ENCODE measurements at places on chromosomes 16 and 17.
A peak's percentile ranks its signal among the peaks of the same experiment; 100 is the strongest.

DNA sequence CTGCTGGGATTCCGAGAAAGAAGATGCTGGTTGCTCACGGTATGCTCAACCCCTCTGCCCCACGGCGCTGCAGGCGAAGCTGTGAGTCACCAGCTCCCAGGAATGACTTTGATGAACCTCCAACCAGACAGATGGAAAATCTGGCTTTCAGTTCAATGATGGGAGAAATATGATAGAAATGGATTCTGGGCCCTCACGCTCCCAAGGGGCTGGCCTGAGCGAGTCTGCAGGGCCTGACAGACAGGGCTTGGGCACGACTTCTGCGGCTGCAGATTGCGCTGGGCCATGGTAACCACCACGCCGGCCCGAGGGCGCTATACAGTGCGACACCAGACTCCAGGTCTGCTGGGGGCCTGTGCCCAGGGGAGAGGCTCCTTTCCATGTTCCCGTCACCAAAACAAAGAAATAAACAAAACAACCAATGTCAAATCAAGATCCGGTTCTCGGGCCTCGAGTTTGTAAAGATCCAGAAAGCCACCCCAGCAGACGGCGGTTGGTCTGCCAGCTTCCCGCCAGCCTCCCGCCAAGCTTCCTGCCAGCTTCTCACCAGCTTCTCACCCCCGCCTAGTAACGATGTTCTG lies 11.1 kb upstream of the ABR start:
- DNase-seq: no peak

GRCh38 chr17:79676796-79677195 lies 53.9 kb upstream of the ENPP7 start:
- no peak for DNase-seq

DNA sequence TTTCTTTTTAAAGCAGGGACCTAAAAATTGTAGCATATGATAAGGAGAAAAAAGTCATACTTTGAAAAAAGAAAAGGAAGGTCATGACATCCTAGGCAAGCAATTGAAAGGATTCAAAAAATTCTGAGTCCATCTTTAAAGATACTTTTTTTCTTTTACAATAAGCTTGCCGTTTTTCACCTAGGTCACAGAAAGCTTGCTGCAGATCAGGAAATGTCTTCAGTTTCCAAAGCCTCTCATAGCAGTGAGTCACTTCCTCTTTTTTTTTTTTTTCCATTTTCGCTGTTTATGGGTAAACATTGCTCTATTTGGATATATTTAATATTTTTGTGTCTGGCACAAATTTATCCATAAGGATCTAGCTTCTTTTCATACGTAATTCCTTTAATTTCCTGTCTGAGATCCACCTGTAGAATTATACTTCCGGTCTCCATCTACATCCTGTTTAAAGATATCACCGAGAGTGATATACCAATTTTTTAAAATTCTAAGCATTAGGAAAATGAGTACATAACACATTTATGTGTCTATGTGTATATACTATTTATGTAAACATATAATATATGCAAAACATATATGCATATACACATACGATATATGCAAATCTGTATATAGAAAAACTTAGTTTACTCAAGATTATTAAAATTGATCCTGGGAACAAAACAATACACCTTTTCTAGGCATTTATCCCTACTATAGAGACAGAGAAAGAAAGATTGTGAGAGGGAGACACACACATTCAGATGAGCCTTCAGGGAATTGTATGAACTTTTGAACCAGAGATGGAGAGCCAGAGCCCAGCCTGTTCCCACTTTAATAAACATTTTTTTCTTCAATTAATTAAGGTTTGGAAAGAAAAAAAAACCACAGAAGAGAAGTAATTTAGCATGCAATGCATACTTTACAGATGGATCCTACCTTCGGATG lies 134.4 kb downstream of the SKAP1 start:
- no peak for DNase-seq

- DNase-seq: no peak
These were observed 30.4 kb upstream of the FBXW10B start for GRCh38 chr17:15649861-15650421.

GRCh38 chr16:6484081-6484480 lies 848.6 kb upstream of the RBFOX1 start:
- DNase-seq: no peak

DNA sequence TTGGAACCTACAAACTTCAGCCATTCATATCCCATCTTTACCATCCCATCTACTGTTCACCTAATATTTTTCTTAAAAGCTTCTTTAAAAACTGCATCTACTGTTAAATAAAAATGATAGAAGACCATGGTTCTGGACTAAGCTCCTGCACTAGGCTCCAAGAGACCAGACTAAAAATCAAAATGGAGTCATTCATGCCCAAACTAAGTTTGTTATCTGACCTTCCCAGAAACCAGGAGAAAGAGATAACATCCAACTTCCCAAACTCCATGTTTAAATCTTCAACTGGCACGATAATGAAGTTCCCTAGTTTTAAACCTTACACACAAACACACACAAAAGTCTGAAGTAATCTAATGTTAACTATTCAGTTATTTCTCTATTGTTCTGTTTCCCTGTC lies 13.8 kb downstream of the DCUN1D3 start:
- no peak for DNase-seq

- DNase-seq: peak; percentile 52
These were observed 14.3 kb upstream of the DYNLRB2 start for GRCh38 chr16:80526418-80527061.

DNA sequence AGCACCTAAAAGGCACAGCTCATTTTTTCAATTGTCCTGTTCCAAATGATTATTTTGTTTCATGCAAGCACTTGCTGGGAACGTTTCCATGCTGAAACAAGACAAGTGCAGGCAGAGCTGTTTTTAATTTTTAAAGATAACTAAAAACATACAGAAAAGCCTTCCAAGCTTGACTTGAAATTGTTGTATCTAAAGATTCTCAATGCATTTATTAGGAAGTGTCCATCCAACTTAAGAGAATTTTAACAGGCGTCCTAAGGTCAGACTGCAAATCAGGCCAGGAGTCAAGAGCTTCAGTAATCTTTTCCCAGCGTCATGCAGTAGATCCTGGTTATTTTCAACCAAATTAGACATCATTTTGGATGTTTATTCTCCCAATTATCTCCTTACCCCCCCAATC lies 702.8 kb downstream of the KCNJ2 start:
- DNase-seq: no peak

- DNase-seq: no peak
These were observed 29.1 kb downstream of the ENDOV start for GRCh38 chr17:80443916-80444643.
